ENCODE measurements at places on chromosomes 3 and 15. TPM values are rescaled to one million over a fixed set of nuclear protein-coding genes. Genes with fewer than 3 reads are reported as not detected.

- peak; percentile 49 for DNase-seq
These were observed 83.4 kb downstream of the CCK start for GRCh38 chr3:42182555-42182954.

Gene DPPA4
- total RNA-seq, result not detected

- DNase-seq, result peak; percentile 71
These were observed 2.2 kb upstream of the DCAF1 start for GRCh38 chr3:51501833-51502561.

Gene CRABP1
- total RNA-seq, result not detected

DNA sequence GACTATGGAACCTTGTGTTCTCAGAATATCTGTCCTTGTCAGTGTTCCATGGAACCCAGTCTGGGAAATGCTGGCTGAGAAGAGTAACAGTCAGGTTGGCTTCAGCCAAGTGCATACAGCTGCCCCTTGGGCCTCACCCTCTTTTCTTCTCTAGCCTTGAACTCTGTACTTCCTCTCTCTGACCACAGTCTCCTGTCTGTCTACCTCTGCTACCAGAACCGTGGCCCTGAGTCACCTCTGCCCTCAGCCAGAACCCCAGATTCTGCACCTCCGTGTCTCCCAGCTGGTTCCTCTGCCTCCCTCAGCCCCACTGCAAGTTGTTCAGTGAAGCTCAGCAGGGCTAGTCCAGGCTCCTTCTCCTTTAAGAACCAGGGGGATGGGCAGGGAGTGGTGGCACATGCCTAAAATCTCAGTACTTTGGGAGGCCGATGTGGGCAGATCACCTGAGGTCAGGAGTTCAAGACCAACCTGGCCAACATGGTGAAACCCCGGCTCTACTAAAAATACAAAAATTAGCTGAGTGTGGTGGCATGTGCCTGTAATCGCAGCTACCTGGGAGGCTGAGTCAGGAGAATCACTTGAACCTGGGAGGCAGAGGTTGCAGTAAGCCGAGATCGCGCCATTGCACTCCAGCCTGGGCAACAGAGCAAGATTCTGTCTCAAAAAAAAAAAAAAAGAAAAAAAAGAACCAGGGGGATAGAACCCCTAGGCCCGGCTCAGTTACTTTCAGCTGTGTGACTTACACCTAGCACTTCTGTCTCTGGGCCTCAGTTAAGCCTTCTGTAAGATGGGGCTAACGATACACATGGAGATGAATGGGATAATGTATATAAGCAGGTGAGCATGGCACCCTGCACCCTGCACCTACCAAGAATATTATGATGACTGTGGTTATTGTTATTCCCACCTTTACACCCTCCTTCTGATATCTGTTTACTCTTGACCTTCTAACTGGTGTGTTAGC lies 24.3 kb upstream of the TATDN2 start:
- DNase-seq, result no peak
